Omental fat pad (tissue), 4 donors: ENCODE measurements at places on chromosomes 16 and 17. TPM values are rescaled to one million over a fixed set of nuclear protein-coding genes. Genes with fewer than 3 reads are reported as not detected.

Gene IGF2BP1
- total RNA-seq: 0.16 TPM

Gene SAMD14
- 0.44 TPM for total RNA-seq

Gene FBRS
- total RNA-seq: 25.8 TPM

Gene CCT6B
- 3.6 TPM for total RNA-seq

Gene METRN
- total RNA-seq: 13.6 TPM

Gene TAC4
- total RNA-seq: not detected

GRCh38 chr16:64094992-64095634 lies 1026.8 kb downstream of the CDH11 start:
- DNase-seq: no peak

DNA sequence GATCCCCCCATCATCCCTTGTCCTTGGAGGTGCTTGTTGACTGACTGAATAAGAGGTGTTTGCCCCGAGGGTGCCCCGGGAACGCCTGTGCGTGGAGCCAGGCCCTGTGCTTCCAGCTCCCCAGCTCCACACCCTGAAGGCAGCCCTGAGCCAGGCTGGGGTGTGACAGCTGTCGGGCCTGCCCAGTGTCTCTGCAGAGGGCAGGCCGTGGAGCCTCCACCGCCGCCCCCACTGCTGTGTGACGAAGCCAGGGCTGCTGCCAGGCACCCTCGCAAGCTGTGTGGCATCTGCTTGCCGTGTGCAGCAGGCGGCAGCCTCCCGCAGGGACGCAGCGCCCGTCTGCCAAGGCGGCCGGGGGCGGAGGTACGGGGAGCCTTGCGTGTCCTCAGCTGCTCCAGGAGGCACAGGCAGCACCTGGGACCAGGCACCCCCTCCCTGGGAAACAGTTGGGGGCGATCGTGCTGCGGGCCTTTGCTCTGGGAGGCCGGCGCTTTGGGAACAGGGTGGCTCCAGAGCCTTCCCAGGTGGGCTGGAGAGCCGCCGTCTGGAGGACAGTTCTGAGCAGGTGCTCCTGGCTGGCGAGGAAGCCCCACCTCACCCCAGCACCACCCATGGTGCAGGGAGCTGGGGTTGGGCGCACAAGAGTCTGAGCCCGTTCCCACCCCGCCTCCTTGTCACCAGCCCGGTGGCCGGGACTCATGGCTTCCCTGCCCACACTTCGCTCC lies 26.6 kb downstream of the GSE1 start:
- DNase-seq: no peak

DNA sequence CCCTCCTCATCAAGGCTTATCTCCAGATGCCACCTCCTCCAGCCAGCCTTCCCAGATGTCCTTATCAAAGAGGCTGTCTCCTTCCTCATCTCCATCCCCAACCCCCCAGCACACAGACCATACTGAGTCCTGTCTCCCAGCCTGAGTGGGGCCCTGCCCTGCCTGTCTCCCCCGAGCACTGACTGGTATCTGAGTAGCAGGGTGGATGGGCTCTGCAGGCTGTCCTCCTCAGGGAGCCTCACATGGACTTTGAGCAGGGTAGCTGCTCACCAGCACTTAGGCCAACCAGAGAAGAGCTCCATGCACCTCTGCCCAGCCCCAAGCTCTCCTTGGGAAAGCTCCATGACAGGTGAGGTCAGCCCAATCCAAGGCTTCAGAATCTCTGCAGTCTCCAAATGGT lies 20.0 kb upstream of the ITGA3 start:
- DNase-seq: no peak

DNA sequence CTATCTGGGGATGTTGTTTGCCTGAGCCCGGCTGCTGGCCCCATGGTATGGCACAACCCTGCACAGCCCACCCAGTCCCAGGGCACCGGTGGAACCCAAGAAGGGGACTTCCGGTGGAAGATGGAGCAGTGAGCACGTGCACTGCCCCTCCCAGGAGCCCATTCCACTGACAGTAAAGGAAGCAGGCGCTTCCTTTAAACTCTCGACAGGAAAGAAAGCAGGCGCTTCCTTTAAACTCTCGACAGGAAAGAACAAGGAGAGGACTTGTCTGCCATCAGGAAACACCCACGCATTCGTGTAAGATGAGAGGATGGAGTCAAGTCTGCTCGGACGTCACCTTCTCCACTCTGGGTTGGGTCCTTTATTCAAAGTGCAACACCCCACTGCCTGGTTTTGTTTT lies 53.7 kb downstream of the IL21R start:
- DNase-seq: no peak

DNA sequence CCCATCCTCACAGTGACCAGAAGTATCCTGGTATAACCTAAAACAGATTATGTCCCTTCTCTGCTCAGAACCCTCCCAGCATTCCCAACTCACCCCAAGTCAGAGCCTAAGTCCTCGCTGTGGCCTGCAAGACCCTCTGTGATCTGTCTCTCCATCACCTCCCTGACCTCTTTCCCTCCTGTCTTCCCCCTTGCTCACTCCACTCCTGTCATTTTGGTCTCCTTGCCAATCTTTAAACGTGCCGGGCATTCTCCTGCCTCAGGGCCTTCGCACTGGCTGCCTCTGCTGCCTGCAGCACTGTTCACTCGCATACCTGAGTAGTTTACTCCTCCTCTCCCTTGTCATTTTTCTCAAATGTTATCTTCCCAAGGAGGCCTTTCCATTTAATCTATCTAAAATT lies 97.7 kb downstream of the GSG1L start:
- no peak for DNase-seq

DNA sequence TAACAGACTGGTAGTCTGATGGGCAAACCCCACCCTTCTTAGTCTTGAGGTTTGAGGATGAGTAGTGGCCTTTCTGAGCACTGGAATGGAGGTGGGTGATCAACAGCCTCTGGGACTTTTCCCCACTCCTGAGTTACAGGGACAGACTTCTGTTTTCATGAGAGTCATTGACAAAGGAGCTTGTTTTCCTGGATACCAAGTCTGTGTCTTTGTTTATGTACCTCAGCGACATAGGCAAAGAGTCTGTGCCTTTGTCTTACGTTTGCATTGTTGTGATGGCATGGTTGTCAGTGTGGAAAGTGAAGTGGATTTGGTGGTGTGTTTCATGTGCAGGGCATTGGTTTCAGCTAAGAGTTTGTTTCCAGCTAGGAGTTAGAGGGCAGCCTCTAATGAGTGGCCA lies 17.5 kb downstream of the EPN2 start:
- no peak for DNase-seq

DNA sequence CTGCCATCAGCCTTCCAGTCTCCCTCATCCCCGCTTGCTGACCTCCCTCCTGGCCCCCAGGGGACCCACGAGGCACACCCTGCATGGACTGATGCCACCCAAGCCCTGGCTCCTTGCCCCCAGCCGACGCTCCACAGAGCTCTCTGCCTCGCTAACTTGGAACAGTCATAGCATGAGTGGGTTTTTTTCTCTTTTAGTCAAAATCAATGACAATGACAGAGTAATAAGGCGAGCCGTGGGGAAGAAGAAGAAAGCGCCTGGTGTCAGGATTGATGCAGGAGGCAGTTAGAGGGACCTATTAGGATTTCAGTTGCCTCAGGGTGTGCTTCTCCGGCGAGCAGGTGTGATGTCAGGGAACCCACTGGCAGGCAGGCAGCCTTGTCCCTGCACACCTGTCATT lies 176.3 kb upstream of the TNRC6C start:
- DNase-seq: no peak

GRCh38 chr17:9221922-9222180 lies 200.5 kb downstream of the NTN1 start:
- no peak for DNase-seq

DNA sequence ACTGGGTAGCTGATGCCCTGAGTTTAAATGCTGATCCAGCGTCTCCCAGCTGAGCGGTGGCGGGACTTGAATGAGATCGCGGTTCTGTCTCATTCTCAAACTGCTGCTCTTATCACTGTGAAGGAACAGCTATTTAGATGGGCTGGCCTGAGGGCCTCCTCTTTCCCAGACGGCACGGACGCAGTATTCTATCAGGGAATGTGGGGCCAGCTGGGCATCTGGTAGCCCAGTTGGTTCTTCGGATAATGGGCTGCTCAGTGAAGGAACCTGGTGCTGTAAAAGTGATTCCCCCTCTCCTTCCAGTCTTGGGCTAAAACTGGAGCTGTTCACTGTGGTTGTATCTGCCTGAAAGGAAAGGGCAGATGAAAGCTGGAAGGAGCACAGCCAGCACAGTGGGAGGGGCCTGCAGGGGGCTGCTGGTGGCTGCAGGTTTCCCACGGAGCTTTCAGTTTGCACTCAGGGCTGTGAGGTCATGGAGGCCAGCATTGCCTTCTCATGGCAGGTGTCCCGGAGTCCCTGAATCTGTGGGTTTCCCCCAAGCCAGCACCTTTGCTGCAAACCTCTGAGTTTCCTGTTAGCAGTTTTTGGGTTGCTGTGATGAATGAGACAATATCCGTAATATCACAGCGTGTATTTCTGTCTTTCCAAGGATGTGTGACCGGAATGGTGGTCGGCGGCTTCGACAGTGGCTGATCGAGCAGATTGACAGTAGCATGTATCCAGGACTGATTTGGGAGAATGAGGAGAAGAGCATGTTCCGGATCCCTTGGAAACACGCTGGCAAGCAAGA lies 3.6 kb downstream of the IRF8 start:
- DNase-seq: no peak

- no peak for DNase-seq
These were observed 37.3 kb upstream of the FA2H start for GRCh38 chr16:74811911-74812310.

GRCh38 chr16:49281843-49282642 lies 405 bp upstream of the CBLN1 start:
- DNase-seq: no peak

DNA sequence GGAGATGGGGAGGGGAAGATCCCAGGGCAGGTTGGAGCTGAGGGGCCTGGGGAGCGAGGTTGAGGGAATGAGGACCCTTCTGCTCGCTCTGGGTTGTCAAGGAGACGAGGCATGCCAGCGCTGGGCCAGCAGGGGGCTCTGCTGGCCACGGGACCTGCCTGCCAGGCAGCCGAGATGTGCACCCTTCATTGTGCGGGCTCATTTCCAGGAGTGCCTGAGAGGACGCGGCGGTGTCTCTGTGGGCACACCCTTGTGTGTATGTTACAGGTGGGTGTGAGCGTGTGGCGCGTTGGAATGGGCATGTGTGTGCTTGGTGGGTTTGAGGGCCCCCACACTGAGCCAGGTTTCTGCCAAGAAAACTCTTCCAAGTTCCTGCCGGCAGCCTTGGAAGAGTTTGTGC lies 15.9 kb downstream of the ARHGAP23 start:
- DNase-seq: no peak

- DNase-seq: no peak
These were observed 10.2 kb downstream of the RSPRY1 start for GRCh38 chr16:57196286-57196685.

- no peak for DNase-seq
These were observed 318 bp upstream of the RBL2 start for GRCh38 chr16:53433930-53434376.
